Endodermal cell (in vitro differentiated cells): ENCODE measurements at places on chromosomes 6 and 20. TPM values are rescaled to one million over a fixed set of nuclear protein-coding genes. Genes with fewer than 3 reads are reported as not detected.

- no peak for DNase-seq
Measured at GRCh38 chr6:165732696-165733488, 69.9 kb upstream of the PDE10A start.

- peak; percentile 86 for DNase-seq
Measured at GRCh38 chr6:22036275-22036674, 260.6 kb downstream of the PRL start.

DNA sequence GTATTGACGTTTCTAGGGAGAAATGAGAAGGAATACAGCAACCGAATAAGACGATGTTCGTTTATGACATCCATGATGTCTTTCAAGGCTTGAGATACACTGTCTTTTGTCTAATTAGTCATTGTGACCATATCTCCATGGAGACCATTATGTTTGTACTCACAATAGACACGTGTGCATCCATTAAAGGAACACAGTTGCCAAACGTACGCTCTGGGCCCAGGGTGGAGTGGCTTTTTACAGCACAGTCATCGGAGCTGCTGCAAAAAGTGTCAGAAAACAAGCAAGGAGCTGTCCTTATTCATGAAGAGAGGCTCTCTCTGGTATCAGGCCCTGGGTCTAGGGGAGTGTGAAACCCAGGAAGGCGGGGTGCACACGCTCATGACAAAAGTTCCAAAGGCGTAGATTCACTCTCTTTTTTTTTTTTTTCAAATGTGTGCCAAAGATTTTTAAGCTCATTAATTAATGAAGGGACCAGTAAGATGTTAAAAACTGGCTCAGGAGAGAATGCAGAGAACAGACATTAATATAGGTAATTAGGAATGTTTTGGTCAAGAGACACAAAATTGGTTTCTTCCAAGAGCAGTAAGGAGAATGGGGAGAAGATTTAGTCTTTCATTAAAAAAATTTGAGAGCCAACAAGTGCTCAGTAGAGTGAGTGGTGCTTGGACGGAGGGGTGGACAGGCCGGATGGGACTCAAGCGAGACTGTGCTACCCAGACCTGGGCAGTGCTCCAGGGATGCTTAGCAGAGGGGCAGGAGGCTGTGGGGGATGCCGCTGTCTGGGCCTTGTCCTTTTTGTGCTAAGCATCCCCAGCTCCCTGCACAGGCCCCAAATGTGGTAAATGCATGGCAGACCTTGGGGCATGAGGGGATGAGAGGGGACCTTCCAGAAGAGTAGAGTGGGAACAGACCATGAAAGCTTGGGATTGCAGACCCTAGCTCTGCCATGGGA lies 34.9 kb upstream of the GTSF1L start:
- DNase-seq = no peak

GRCh38 chr6:156873654-156874380 lies 96.6 kb downstream of the ARID1B start:
- peak; percentile 34 for DNase-seq

DNA sequence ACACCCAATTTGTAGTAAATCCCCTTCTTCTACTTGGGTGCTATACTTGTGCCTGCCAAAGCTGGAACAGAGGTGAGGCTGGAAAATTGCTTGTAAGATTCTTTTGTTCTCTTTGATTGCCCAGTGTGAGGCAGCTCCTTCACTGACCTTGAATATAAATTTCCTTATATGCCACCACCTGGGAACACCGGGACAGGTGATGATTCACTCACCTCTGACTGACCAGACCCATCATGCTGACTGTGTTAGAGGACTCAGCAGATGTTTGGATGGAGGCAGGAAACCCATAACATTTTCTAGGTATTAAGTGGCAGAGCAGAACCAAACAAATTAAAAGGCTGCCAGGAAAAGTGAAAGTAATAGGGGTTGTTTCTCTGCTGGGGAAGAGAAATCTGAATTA lies 120.9 kb downstream of the GRM1 start:
- DNase-seq = peak; percentile 50

DNA sequence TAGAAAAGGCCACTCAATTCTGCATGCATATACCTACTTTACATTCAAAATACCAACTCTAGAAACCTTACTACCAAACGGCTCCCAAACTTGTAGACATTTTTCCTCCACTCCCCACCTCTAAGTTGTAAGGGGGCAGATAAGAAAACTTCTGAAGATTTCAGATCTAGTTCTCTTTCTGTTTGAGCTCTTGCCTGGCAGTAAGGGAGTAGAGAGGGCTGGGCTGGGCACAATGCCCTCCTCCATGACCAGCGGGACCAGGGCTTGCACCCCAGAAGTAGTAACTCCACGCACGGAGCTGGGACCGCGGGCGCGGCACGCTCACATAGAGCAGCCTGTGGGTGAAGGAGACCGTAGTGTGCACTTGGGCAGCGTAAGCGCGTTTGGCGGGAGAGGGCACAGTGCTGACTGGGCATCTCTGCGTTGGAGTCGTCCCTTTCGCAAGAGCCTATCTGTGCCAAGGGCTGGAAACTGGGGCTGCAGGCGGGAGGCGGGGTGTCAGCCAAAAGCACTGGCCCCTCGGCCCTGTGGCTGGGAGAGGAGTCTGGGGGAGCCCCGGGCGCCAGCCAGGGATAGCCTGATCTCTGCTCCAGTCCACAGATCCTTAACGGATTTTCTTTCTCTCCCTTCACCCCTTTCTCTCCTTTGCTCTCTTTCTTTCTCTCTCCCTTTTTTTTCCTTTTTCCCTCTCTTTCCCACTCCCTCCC lies 32.4 kb downstream of the PHACTR1 start:
- DNase-seq = peak; percentile 88

GRCh38 chr20:9163251-9163650 lies 94.4 kb downstream of the PLCB4 start:
- no peak for DNase-seq

DNA sequence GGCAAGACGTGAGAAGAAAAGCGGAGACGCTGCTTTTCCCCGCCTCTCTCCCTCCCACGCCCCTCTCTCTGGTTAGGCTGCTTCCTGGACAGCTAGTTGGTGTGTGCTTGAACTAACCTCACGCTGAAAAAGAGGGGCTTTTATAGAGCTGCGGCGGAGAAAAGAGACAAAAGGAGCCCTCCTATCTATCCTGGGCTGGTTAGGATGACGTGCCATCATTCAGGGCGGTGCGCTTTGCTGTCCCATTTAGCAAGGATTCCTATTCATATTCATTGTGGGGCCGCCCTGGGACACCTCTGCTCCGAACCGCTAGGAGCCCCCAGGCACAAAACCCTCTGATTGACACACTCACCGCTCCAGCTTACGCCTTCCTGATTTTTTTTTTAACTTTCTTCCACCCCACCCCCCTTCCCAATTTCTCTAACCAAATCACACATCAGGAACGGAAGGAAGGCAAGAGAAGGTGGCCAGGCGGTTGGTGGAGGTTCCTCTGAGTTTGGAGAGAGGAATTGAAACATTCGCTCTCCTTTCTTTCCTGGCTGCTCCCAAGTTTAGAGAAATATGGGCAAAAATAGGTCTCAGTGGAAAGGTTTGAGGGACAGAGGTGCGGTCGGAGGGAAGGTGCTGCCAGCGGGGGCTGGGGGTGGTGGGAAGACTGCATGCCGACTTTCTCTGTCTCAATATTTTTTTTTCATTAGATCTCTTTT lies at the start of gene OLIG3:
Gene OLIG3, minus strand, starts transcription at position 114 of the 707 bp plus-strand sequence. CDS start 224 bp downstream, outside the sequence.
- peak; percentile 78 for DNase-seq

- DNase-seq = no peak
Measured at GRCh38 chr20:58853466-58853865, 950 bp downstream of the GNAS start.

DNA sequence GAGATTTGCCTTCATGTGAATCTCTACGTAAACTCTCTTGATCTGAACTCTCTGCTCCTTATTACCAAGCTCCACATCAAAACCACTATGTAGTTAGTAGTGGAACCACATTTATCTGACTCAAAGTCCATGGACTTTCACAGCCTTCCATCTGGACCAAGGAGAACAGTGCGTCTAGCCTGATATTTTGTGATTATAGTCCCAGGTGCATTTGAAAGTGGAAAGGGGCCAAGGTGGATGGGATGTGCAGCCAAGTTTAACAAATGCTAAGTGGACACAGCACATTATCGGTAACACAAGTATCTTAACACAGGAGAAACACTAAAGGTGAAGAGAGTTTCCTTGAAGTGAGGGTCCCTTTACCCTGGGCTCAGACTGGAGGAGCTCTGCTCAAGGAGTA lies 281.2 kb upstream of the SGK1 start:
- DNase-seq = no peak

GRCh38 chr20:3794701-3795420 lies 1.2 kb upstream of the CDC25B start:
- no peak for DNase-seq

Gene REPS1
- total RNA-seq = 22.0 to 33.0 TPM (median 32.7 TPM) in 3 replicates

Gene BIRC7
- total RNA-seq = 0.38 TPM in 1 of 3 replicates, not detected in the others

Gene CFB
- total RNA-seq = 0.51 to 0.66 TPM in 2 of 3 replicates, not detected in the other

Gene C20orf141
- total RNA-seq = not detected in 2 replicates
